ENCODE measurements at places on chromosomes 3 and 15.

DNA sequence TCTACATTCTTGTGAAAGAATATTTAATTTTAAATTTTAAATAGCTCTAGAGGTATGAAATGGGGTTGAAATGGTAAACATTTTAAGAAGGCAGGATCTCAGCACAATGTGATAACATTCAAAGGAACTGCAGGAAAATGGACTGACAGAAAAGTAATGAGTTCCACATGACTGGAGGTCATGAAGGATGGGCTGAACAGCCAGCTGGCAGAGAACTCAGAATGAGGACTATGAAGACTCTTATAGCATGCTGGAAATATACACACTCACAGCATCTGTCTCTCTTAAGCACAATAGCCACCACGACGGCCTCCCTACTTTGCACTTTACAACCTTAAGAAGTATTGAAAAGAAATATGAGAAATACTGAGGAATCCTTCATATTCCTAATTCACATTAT is 94.7 kb downstream of the TNIK start:
- DNase-seq = no peak

GRCh38 chr3:14758959-14759358 is 59.8 kb upstream of the FGD5 start:
- DNase-seq = no peak

GRCh38 chr3:186577521-186577920 is 7.0 kb downstream of the DNAJB11 start:
- DNase-seq = no peak

DNA sequence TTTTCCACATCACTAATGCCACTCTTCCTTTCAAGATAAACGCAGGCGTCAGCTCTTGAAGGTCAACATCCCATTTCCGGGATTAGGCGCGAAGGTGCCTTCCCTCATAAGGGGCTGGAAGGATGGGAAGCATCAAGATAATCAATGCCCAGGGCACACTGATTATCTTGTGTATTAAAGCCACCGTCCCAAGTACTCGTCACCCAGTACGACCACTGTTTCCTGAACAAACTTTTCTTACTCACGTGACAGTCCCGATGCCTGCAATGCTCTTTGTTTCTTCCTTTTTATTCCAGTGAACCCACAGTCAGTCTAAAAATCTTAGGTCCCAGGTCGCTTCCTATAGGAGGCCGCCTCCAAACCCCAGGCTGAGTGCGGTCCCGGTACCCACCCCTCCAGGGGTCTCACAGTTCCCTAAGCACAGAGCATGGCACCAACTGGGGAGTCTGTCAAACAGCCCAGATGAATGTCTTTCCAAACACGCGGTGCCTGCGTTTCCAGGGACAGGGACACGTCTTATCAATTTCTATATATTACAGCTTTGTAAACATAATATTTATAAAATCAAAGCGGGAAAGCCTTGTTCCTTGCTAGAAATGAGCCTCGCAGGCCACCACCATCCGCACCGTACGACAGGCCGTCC is 589 bp downstream of the ANAPC13 start:
- no peak for DNase-seq

GRCh38 chr3:138186221-138186620 is 880 bp upstream of the ARMC8 start:
- DNase-seq = no peak

DNA sequence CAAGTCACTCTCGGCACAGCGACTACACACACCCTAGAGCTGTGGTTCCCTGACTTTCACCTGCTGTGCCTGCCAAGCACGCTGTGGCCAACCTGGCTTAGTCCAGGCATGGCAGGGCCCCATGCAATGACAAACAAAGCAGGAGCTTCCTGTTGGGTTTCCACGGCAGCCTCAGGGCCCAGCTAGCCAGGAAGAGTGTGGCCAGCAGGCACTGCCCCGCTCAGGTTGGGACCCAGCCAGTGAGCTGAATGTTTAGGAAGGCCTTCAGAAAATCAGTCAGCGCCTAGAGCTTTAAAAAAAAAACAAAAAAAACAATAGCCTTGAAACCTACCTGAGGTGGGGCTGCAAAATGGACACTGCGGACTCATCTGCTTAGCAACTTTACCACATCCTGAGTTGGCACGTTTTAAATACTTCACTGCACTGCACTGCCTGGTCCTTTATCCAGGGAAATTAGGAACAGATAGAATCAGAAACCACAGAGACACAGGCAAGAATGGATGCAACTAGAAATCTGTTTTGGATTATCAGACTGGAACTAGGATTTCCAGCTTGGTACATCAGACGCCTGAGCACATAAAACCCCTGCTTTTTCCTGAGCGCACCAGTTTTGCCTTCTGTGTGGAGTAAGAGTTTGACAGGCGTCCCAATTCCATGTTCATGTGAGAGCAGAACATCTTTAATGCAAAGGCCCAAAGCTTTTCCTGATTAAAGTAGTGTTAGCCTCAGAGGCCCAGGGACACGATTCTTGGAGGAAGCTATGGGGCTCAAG is 36.2 kb upstream of the LDHAL6B start:
- DNase-seq = no peak

- DNase-seq = no peak
Observed at GRCh38 chr3:194937882-194938321, 252.2 kb downstream of the FAM43A start.

GRCh38 chr3:152389316-152389934 is 120.7 kb downstream of the MBNL1 start:
- DNase-seq = no peak

DNA sequence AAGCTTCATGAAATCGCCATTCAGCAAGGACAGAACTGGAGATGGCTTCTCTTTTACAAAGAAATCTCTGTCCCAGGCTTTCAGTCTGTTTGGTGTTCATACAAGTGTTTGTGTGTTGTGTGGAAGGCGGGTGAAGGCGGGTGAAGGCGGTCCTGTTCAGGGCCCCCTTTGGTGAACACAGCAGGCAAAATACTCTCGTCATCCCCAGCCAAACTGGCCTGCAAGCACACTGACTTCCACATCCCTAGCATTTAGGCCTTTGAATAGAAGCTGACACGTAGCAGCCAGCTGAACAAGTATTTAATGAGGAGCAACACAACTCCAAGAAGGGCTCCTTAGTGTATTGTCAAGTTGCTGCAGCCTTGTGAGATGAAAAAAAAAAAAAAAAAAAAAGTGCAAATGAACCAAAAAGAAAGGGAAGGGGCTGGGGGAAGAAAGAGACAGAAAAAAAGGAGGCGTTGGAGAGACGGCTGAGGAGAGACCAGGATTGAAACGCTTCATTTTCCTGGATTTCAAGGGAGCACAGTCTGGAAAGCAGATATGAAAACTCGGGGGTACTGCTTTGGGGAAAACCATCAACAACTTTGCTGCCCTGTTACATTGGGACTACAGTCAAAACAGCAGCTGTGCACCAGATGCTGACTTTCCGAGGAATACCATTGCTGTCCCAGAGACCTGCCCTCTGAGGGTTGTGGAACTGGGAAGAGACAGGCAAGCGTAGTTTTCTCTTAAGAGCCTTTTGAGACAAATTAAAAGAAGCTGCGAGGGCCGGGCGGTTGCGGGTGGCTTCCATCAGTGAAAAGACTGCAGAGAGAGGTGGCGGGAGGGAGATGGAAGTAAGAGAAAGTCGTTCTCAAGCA is 74.6 kb downstream of the TGFBR2 start:
- peak; percentile 40 for DNase-seq

GRCh38 chr3:147422601-147423536 is 13.7 kb downstream of the ZIC1 start:
- no peak for DNase-seq

DNA sequence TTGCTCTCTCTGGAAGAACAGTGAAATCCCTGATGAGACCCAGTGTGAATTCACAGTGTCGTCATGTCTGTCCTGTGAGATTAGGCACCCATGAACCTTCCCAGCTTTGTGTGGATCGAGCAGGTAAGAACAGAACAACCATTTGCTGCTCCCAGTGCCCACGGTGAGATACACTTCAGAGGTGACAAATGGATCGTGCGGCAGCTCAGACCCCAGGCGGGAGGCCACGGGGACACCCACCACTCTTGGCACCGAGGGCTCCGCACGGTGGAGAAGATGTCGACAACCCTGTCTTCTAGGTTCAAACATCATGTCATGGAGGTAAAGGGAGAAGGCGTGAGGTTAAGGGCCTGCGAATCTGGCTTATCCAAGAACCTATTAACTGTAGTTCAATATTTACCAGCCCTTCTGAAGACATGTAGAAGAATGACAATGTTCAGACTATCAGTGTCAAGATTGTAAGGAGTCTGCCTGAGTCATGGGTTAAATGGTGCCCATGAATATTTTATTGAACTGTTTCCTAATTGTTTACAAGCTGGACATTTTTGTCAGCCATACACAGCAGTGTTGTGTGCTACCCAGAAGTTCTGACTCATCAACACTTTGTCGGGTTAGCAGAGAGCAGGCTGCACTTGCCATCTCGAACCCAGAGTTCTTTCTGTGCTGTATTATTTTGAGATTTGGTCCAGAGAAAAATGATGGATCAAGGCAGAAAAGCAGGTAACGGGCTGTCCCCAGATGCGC is 15.5 kb upstream of the PCSK6 start:
- DNase-seq = no peak

DNA sequence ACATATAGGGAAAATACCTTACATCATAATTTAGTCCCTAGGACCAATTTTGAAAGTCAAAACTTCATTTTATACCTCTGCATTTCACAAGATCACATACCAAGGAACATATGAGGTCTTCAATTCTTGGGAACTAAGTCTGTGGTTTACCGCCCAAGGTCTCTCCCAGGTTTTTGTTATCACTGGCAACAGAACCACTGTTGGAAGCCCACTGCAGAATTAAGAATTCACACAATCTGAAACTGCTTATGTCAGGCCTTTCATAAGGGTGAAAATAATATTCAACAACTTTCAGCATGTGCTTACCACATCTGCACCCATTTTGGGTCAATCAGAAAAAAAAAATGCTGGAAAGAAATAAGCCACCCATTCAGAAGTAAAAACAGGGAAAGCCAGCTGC is 107.2 kb upstream of the MME start:
- no peak for DNase-seq

DNA sequence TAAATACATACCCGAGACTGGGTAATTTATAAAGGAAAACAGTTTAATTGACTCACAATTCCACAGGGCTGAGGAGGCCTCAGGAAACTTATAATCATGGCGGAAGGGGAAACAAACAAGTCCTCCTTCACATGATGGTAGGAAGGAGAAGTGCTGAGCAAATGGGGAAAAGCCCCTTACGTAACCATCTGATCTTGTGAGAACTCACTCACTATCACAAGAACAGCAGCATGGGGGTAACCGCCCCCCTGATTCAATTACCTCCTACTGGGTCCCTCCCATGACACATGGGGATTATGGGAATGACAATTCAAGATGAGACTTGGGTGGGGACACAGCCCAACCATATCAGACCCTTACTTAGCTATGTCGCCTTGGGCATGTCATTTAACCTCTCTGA is 27.7 kb downstream of the SCG3 start:
- DNase-seq = no peak

DNA sequence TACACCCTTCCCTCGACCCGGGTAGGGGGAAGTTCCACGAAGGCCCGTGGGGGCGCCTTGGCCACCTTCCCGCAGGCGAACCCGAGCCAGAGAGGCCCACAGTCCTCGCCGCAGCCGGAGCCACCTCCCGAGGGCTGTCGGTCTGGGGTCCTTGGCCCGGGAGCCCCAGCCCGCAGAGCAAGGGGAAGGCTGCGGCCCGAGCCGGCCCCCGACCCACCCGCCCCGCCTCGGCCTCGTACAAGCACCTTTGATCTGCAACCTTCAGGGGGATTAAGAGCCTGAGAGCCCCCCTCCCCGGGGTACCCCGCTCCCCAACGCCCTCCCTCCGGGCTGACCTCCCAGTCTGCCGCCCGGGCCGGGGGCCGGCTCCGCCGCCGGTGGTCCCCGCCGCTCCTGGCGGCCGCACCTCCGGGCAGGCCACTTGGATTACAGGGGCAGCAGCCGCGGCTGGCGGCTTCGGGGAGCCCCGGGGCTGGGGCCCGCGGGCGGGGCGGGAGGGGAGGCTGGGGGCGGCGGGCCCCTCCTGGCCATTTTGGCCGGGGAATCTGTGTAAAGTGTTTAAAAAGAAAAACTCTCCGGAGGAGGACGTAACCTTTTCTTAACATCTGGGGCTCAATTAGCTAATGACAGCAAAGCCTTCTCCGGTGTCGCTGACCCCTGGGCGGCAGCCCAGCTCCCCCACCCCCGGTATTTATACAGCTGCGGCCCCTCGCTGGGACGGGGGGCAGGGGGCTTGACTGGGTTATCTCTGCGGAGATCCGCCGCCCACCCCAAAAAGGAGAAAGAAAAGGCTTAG is 40.2 kb downstream of the EPHB3 start:
- no peak for DNase-seq

DNA sequence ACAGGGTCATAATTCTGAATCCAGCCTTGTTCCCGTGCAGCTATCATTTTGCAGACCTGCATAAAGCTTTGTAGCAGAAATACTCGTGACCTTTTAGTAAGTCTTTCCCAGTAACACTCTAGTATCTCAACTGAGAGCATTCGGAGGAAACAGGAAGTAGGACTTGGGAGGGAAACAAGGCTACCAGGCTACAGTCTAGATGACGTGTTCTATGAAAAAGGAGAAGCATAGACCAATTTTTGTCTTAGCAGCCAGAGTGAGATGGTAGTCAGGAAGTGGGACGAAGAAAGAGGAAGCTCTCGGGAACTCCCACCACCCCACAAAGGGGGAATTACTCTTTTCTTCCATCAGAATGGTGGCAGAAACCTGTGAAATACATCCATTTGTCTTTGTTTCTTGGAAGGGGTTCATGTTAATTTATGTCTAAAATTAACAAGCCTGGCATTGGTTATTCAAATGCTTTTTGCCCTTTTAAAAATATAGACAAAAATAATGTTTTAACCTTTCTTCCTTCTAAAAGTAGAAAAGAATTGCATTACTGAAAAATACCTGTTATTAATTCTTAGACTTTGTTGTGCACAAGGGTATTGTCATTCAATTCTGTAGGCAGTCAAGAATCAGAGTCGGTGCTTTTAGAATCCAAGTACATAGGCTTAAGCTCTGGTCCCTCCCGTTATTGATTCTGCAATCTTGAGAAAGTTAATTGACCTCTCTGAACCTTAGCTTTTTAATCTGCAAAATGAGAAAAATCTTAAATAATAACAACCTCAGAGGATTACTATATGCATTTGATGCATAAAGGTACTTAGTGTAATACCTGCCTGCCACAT is 1.6 kb upstream of the SUCNR1 start:
- DNase-seq = no peak

- DNase-seq = no peak
Observed at GRCh38 chr3:51282931-51283330, 102.2 kb upstream of the MANF start.

- DNase-seq = peak; percentile 30
Observed at GRCh38 chr3:141412087-141412935, 44.0 kb downstream of the ZBTB38 start.

GRCh38 chr3:131047582-131047981 is 20.9 kb downstream of the NEK11 start:
- DNase-seq = peak; percentile 21

DNA sequence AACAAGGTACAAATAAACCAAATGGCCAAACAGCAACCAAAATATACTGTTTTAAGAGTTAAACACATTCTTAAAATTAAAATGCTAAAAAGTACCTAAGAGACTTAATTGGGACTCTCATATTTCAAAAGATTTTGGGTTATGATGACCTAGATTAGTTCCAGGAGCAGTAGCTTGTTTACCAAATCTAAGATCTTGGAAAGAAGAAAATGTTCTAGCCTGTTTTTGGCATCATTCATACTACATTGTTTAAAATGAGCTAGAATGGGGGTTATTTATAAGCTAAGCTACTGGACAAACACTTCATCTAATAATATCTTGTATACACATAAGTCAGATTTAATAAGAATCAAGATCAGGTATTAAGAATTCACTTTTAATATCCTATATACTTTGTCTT is 22.8 kb downstream of the ATOSA start:
- no peak for DNase-seq

GRCh38 chr15:29050870-29051269 is 165.1 kb downstream of the APBA2 start:
- DNase-seq = no peak

Measured in HAP-1 (cell line).